ENCODE measurements at places on chromosomes 16 and 17.

DNA sequence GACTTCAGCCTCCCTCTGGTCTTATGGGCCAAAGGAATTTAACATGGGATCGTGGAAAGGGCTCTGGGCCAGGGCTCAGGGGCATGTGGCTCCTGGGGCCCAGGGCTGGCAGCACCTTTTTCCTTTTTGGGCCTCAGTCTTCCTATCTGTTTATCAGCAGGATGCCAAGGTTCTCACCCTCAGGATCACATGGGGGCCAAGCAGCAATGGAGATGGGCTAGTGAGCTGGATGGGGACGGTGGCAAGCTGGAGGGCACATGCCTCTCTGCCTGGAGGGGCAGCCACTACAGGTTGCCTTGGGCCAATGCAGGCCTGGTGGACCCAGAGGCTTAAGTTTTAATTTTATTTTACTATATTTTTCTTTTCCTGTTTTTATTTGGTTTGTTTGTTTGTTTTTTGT, 95.4 kb downstream of the CYLD start:
- DNase-seq = no peak

- DNase-seq = no peak
These were observed 73.3 kb downstream of the COG7 start for GRCh38 chr16:23379707-23380106.

DNA sequence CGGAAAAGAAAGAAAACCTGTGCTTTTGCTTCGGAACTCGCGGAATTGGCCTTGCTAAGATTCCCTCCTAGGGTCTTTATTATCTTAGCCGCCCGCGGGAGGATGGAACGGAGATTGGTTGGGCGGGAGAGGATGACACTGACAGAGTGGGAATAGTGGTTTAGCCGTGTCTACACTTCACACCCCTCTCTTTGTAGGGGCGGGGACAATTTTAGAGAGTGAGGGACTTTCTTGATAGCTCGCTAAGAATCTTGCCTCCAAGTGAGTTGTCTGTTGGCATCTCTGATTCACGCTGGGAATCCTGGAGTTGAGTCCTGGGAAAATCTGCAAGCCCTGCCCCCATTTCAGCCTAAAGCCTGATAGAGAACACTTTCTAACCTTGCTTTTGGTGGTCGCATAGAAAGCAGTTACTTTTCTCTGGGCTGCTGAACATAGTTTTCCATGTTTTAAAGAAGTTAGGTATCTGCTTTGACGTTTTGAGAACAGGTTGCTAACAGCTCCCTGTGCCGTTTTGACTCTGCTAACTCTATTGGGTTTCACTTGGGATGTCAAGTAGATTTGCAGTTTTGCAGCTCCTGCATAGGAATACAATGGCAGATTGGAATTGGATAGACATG, 697 bp downstream of the NOL11 start:
- DNase-seq = no peak

DNA sequence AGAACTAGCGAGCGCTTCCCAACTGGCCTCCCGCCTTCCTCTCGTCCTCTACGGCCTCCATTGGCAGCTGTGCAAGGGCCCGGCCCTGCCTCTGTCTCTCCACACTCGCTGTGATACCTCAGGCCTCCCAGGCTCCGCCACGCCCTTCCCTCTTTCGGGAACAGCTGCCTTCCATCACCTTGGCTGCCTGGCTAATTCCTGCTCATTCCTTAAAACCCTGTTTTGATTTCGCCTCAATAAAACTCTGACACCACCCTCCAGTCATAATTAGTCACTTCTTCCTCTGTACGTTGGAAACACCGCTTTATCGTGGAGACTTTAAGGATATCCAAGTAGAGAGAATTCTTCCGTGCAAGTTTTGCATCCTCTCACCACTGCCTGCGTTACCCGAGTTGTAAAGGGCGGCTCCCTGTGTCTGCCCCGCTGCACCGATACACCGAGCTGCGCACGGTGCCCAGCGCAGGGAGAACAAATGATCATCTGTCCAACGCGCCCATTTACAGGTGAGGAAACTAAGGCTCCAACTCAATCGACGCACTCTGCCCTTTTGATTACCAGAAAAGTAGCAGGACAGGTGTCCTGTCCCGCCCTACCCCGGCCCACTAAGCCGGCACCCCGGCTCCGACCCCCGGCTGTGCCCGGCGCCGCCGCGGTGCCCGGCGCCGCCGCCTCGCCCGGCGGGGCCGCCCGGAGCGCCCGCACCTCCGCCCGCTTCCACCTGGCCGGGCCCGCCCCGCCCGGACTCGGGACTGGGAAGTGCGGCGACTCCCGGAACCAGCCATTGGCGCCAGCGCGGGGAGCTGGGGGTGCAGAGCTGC, 139.7 kb downstream of the SEC14L1 start:
- DNase-seq = no peak

GRCh38 chr17:51398128-51398525, 137.8 kb downstream of the UTP18 start:
- no peak for DNase-seq

- no peak for DNase-seq
These were observed 2.2 kb downstream of the KRT12 start for GRCh38 chr17:40864661-40865390.

GRCh38 chr17:44348234-44348987, 3.3 kb downstream of the GRN start:
- DNase-seq = no peak

GRCh38 chr17:74176546-74177001, 26.9 kb upstream of the RPL38 start:
- peak; percentile 81 for DNase-seq

- DNase-seq = no peak
These were observed 46.6 kb downstream of the PECAM1 start for GRCh38 chr17:64343833-64344637.

GRCh38 chr16:19073344-19073743, 5.9 kb downstream of the COQ7 start:
- DNase-seq = no peak

GRCh38 chr16:55370762-55371482, 46.9 kb downstream of the IRX6 start:
- DNase-seq = peak; percentile 58

DNA sequence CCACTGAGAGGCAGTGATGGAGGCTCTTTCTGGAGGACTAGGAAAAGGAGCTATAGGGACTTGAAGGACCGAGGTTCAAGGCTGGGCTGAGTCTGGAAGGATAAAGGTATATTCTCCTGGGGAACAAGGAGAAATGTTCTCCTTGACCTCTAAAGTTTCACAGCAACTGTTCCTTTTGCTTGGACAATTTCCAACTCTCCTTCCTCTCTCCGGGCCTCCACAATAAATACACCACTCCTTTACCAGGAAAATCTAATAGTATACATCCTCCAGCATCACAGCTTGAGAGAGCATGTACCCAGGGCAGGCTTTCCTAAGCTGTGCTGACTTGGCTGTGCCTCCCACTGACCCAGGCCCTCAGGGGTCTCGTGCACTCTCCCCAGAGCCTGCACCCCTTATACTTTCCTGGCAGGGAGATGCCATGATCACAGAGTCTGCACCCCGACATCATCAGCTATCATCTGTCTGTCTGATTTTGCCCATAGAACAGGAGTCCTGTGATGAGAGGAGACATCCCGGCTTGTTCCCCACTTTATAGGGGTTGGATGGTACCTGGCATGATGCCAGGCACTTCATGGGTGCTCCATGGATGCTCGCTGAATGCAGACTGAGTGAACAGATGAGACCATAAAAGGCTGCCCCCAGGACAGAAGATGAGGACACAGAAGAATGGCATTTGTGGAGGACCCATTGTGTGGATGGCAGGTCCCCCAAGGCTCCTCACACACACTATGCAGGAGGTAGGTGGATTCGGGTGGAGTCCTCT, 582.6 kb upstream of the CDH5 start:
- DNase-seq = no peak

DNA sequence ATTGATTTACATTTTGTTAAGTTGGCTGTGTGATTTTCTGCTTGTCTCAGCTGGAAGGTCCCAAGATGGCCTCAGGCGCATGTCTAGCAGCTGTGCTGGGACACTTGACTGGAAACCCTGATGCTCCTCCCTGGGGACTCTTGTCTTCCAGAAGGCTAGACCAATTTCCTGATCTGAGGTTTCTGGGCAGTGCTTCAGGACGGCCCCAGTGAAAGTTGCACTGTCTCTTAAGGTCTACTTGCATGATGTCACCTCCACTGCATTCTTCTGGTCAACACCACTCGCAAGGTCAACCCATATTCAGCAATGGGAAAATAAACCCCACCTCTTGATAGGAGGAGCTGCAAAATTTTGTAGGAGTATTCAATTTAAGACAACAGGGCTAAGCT, 116.0 kb downstream of the SALL1 start:
- DNase-seq = no peak

- no peak for DNase-seq
These were observed 115.3 kb upstream of the SOX9 start for GRCh38 chr17:72005332-72006163.

DNA sequence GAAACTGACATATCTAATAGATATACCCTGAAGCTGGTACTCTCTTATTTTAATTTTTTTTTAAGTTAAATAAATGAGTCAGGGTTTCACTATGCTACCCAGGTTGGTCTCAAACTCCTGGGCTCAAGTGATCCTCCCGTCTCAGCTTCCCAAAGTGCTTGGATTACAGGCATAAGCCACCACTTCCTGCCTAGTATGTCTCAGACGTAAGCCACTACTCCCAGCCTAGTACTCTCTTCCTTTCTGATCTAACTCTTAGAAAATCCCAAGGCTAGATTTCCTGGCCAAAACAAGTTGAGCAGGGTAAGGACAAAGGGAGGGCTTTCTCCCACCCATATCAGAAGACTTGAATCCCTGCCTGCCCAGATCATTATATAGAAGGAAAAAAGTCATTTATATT, 33.7 kb downstream of the HOXB1 start:
- no peak for DNase-seq

DNA sequence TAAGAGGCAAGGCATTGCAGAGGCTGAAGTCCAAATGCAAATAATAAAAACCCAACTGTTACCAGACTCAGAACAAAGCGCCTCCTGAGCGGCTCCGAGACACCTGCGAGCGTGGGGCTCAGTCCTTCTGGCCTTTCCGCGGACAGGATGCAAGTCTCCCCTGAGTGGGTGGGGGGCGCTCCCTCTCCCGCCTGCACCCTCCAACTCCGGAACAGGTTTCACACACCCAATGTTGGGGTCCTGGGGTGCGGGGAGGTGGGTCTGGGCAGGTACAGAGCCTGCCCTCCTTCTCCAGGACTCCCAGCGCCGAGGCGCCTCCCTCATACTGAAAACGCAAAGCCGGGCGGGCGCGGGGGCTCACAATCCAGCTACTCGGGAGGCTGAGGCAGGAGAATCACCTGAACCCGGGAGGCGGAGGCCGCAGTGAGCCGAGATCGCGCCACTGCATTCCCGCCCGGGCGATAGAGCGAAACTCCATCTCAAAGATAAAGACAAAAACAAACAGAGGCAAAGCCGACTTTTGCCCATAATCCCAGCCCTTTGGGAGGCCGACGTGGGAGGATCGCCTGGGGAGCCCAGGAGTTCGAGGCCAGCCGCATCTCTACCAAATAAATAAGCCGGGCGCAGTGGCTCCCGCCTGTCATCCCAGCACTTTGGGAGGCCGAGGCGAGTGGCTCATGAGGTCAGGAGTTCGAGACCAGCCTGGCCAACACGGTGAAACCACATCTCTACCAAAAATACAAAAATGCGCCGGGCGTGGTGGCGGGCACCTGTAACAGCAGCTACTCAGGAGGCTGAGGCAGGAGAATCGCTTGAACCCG, 893 bp downstream of the GINS2 start:
- DNase-seq = no peak

GRCh38 chr16:50266337-50267091, at the start of gene ADCY7:
ADCY7 (plus strand) TSS chr16:50266551; CDS start chr16:50288180, 21,629 bp downstream.
- no peak for DNase-seq

DNA sequence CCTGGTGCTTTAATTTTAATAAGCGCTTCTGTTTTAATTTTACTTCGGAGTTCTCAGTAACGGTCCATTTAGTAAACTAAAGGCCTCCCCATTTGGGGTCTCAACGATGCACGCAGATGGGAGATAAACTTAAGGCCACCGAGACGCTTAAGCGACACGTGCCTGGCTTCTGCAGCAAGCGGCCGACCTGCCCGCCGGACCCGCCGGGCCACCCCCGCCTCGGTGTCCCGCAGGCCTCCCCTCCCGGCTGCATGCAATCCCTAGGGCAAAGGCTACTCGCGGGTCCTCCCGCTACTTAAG, 592 bp downstream of the GCSH start:
- DNase-seq = no peak

- no peak for DNase-seq
These were observed 45.6 kb downstream of the TMC6 start for GRCh38 chr17:78082988-78083387.

DNA sequence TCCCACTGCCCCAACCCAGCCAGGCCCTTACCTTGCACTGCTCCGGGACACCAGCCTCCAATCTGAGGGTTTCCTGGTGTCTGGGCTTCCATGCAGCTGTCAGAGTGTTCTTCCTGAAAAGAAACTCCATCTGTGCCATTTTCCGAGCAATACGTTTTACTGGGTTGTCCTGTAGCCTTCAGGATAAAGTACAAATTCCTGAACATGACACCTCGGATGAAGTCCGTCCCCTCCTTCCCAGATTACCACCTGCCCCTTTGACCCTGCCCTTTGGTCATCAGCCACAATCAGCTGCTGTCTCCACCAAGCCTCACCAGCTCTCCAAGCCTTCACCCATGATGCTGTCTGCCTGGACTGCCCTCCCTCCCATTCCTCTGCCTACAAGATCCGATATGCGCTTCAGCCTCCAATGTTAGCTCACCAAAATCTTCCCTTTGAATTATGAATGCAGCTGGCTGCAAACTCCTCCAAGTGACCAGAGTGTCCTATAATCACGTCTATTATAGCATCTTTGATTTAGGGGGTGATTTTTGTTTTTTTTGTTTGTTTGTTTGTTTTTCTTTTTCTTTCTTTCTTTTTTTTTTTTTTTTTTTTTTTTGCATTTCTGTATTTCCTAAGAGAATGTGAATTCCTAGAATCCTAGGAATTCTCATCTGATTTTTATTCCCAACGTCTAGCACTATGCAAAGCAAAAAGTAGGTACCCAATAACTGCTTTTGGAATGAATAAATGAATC, 60.6 kb upstream of the KIFC3 start:
- no peak for DNase-seq

DNA sequence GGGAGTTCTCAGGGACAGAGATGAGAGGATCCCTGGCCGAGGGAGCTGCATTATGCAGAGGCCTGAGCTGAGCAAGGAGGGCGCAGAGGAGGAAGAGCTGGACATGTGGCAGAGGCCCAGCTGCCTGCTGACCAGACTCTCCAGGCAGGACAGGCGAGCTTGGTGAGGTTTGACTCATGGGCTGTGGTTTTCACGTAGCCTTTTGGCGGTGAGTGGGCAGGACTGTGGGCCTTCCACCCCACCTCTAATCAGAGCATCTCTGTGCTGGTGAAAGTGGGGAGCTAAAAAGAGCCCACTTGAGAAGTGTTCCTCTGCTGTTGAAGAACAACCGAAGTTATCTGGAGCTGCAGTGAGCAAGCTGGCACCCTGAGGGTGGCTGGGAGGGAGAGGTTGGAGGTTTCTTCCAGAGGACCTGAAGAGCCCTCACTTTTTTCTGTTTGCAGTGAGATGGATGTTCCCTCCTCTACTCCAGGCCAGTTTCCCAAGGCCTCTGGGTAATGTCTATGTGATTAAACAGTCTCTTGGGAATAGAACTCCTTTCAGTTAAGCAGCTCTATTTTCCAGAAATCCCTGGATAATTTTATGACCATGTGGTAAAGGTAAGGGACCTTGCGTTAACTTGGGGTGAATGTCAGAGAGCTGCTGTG, 11.9 kb downstream of the EPN2 start:
- DNase-seq = no peak

- DNase-seq = no peak
These were observed 7.5 kb downstream of the SRSF1 start for GRCh38 chr17:57999496-58000017.

GRCh38 chr16:81517629-81518438, 73.2 kb downstream of the CMIP start:
- DNase-seq = no peak

- no peak for DNase-seq
These were observed 2.0 kb downstream of the NCBP3 start for GRCh38 chr17:3843935-3844516.

- DNase-seq = no peak
These were observed 48.2 kb downstream of the METRNL start for GRCh38 chr17:83127431-83128160.
